ENCODE measurements at places on chromosomes 5 and 9.

DNA sequence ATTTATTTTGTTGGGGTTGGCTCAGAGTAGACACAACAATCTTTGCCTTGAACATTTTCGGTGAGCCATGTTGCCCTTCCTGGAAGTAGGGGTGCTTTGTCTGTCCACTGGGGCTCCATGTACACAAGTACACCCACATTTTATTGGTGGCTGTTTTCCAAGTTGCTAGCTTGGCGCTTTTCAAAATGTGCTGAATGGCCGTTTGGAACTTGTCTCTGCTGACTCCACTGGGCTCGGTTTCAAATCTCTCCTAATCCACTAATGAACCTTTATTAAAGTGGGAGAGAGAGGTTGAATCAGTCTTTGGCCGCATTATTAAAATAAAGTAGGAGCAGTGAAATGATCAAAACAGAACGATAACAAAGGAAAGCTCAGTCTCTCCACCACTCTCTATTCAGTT lies 64.6 kb upstream of the TAF11L2 start:
- no peaks in the 10 kb centered on the region for H3K36me3 ChIP-seq
- no peaks in the 10 kb centered on the region for H3K27me3 ChIP-seq
- DNase-seq = no peak
- no peak overlapping the region for H3K4me3 ChIP-seq

- no peaks in the 10 kb centered on the region for H3K36me3 ChIP-seq
- H3K4me1 ChIP-seq = no peaks in the 10 kb centered on the region
- H3K27me3 ChIP-seq = no peaks in the 10 kb centered on the region
- no peak overlapping the region for H3K4me3 ChIP-seq
- no peak for DNase-seq
Observed at GRCh38 chr5:82306151-82306550, 28.0 kb upstream of the RPS23 start.

DNA sequence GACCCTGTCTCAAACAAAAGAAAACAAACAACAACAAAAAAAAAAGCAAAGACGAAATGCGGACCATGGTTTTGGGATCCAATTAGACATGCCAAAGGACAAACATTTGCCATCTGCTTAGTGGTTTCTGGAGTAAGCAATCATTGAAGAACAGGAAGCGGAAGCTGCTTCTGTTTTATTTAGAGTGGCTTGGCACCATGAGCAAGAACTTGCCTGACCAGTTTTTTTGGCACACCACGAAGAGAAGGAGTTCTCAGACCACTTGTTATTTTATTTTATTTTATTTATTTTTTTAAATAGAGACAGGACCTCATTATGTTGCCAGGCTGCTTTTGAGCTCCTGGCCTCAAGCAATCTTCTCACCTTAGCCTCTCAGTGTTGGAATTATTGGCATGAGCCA lies 17.0 kb downstream of the BTF3 start:
- no peak overlapping the region for H3K27ac ChIP-seq
- no peaks in the 10 kb centered on the region for H3K27me3 ChIP-seq
- no peak overlapping the region for H3K4me3 ChIP-seq
- no peaks in the 10 kb centered on the region for H3K36me3 ChIP-seq
- no peak for DNase-seq

DNA sequence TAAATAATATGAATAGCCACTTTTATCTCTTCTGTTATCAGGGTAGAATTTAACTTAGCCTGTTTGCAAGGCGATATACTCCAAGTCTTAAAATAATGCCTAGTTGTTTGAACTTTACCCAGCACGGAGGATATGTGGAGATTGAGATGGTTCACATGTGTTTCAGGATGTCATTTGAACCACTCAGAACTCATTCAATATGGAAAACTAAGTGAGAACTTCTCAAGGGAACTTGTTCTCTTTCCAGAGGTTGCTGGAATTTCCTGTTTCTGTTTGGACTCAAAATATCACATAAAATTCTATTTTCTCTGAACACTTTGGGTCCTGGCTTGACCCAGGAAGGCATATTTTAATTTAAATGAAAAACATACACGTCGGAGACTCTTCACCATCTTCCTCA lies 139.1 kb upstream of the MYO10 start:
- no peaks in the 10 kb centered on the region for H3K36me3 ChIP-seq
- H3K4me1 ChIP-seq = no peaks in the 10 kb centered on the region
- H3K27ac ChIP-seq = no peak overlapping the region
- H3K27me3 ChIP-seq = no peaks in the 10 kb centered on the region
- no peak for DNase-seq

- H3K36me3 ChIP-seq = peaks cover 4% of the 10 kb centered on the region
- no peaks in the 10 kb centered on the region for H3K27me3 ChIP-seq
- H3K4me1 ChIP-seq = no peaks in the 10 kb centered on the region
- no peak overlapping the region for H3K27ac ChIP-seq
- no peak overlapping the region for H3K4me3 ChIP-seq
- DNase-seq = no peak
Observed at GRCh38 chr9:133404454-133405002, 13.3 kb downstream of the REXO4 start.

GRCh38 chr5:10409504-10409903 lies 32.2 kb upstream of the ROPN1L start:
- DNase-seq = no peak
- H3K4me3 ChIP-seq = no peak overlapping the region
- no peaks in the 10 kb centered on the region for H3K4me1 ChIP-seq
- no peak overlapping the region for H3K27ac ChIP-seq
- peaks cover 12% of the 10 kb centered on the region for H3K36me3 ChIP-seq
- no peaks in the 10 kb centered on the region for H3K27me3 ChIP-seq

GRCh38 chr5:14202462-14202861 lies 59.3 kb downstream of the TRIO start:
- no peaks in the 10 kb centered on the region for H3K4me1 ChIP-seq
- H3K36me3 ChIP-seq = no peaks in the 10 kb centered on the region
- no peak for DNase-seq
- no peaks in the 10 kb centered on the region for H3K27me3 ChIP-seq

DNA sequence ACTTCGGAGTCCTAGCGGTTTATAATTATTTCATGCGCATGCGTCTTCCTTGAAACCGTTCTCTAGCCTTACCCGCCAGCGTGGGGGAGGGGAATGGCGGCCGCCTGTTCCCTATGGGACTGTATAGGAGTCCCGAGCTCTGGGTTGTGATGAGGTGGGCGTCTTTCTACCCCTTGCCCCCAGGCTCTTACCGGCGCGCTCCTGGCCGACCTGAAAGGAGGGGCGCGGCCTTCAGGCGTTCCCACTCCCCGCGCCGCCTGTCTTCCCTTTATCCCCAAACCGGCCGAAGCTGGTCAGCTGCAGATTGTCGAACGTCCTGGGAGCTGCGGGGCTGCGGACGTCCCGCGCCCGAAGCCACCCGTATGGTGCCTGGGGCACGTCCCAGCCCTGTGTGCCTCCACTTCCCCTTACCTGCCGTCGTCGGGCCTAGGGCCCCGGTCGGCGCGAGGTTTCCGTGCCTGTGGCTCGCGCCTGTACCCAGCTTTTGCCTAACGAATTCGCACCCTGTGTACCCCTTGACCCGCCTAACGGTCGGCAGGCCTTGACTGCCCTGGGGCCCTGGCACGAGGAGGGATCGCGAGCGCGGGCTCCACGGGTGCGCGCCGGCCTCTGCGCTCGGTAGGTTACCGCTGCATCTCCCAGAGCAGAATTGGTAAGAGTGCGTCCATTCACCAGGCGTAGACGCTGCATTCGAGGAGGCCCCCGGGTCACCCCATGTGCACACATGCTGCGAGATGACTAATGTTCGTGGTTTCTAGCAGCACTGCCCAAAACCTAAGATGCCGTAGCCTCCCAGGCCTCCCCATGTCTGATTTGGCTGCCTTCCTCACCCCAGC lies 653 bp upstream of the HNRNPH1 start:
- H3K4me3 ChIP-seq = peak overlapping the region; percentile 95
- H3K36me3 ChIP-seq = peaks cover 31% of the 10 kb centered on the region
- peak overlapping the region; percentile 100 for H3K27ac ChIP-seq
- H3K27me3 ChIP-seq = no peaks in the 10 kb centered on the region
- H3K4me1 ChIP-seq = no peaks in the 10 kb centered on the region
- DNase-seq = peak; percentile 47

DNA sequence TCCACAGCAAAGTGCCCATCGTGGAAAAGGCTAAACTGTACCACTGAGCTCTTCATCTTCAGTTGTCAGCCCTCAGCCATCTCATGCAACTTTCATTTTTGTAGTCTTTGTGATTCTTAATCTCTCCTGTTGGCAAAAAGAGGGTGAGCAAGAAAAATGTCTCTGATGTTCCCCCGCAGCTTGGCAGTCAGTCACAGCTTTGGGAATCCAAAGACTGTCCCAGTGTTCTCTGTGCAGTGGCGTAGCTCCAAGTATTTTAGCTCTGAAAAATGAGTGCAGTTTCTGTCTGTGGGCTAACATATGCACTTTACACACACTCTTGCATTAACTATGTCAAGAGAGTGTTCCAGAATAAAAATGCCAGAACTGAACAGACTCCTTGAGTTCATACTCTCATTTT lies 372.2 kb downstream of the TMEM232 start:
- no peaks in the 10 kb centered on the region for H3K4me1 ChIP-seq
- H3K4me3 ChIP-seq = no peak overlapping the region
- no peak for DNase-seq
- H3K36me3 ChIP-seq = no peaks in the 10 kb centered on the region

DNA sequence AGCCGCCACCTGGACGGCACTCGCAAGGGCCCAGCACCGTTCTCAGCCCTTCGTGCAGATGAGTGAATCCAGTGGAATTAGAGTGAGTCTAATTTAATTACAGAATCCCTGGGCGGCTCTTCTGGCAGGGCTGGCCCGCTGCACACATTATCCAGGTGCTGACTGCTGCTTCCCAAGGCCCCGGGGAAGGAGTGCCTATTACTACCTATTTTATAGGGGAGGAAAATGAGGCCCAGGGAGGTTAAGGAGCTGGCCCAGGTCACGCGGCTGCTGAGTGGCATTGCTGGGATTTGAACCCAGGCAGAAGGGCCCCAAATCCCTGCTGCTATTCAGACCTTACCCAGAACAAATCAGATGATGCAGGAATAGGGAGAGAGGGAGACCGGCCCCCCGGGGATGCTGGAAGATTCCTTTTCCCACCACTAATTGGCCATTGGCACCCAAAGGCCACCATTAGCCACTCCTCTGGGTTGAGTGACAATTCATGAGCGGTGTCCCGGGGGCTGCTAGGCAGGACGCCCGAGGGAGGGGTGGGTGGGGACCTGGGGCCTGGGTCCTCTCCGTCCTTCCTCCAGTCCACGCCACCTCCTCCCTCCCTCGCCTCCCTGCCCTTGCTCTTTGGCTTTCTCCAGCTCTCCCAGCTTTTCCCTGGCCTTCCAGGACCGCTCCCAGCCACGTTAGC lies 10.3 kb upstream of the QRFP start:
- H3K4me3 ChIP-seq = no peak overlapping the region
- H3K4me1 ChIP-seq = no peaks in the 10 kb centered on the region
- no peak overlapping the region for H3K27ac ChIP-seq
- H3K27me3 ChIP-seq = no peaks in the 10 kb centered on the region
- no peaks in the 10 kb centered on the region for H3K36me3 ChIP-seq

GRCh38 chr5:10018201-10019069 lies 231.3 kb downstream of the ATPSCKMT start:
- DNase-seq = no peak
- H3K36me3 ChIP-seq = no peaks in the 10 kb centered on the region
- H3K4me1 ChIP-seq = no peaks in the 10 kb centered on the region
- no peak overlapping the region for H3K4me3 ChIP-seq

- no peak overlapping the region for H3K27ac ChIP-seq
- H3K4me3 ChIP-seq = no peak overlapping the region
Observed at GRCh38 chr9:127754099-127755060, 19.3 kb upstream of the TOR2A start.

GRCh38 chr5:78063495-78063894 lies 231.0 kb downstream of the AP3B1 start:
- H3K27ac ChIP-seq = no peak overlapping the region
- no peak overlapping the region for H3K4me3 ChIP-seq
- DNase-seq = no peak
- no peaks in the 10 kb centered on the region for H3K36me3 ChIP-seq

- H3K4me3 ChIP-seq = no peak overlapping the region
- H3K36me3 ChIP-seq = no peaks in the 10 kb centered on the region
- H3K4me1 ChIP-seq = no peaks in the 10 kb centered on the region
- no peak for DNase-seq
Observed at GRCh38 chr5:137836997-137837396, 30.7 kb upstream of the MYOT start.

DNA sequence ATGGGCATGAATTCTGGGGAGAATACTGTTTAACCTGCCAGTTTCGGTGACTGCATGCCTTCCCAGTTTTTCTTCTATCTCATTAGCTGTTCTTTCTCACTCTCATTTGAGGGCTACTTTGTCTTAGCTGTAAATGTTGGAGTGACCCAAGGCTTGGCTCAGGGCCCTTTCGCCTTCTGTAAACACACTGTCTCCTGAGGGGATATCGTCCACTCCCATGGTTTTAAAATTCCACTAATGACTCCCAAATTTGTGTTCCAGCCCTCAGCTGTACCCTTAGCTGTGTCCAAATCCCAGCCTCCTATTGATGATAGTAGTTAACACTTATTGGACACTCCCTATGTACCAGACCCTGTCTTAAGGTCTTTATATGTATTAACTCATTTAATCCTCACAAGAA lies 14.1 kb upstream of the RNF145 start:
- no peaks in the 10 kb centered on the region for H3K36me3 ChIP-seq
- H3K4me1 ChIP-seq = no peaks in the 10 kb centered on the region
- no peak overlapping the region for H3K27ac ChIP-seq
- no peaks in the 10 kb centered on the region for H3K27me3 ChIP-seq
- DNase-seq = no peak

- H3K27me3 ChIP-seq = no peaks in the 10 kb centered on the region
- no peak overlapping the region for H3K27ac ChIP-seq
- H3K4me3 ChIP-seq = no peak overlapping the region
Observed at GRCh38 chr9:96350866-96351265, 32.6 kb downstream of the SLC35D2 start.

- no peaks in the 10 kb centered on the region for H3K4me1 ChIP-seq
- H3K36me3 ChIP-seq = no peaks in the 10 kb centered on the region
- no peaks in the 10 kb centered on the region for H3K27me3 ChIP-seq
- no peak overlapping the region for H3K4me3 ChIP-seq
- H3K27ac ChIP-seq = no peak overlapping the region
Observed at GRCh38 chr5:142422429-142422828, 97.6 kb upstream of the SPRY4 start.

DNA sequence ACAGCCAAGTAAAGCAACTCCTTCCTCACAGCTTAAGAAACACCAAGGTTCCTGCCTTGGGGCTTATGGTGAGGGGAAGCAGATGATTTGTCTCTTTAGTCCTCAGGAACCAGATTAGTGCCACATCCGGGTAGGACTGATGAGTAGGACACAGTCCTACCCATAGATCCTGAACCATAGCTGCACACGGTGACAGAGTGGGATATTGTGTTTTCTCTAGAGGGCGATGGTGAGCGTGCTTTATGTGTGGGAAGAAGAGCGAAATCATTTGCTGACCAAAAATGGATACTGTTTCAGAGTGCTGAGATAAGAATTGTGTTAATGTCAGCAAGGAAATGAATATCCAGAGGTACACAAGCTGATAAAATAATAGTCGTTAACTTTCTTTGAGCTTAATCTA lies 209.0 kb upstream of the FBXL7 start:
- DNase-seq = no peak
- no peak overlapping the region for H3K4me3 ChIP-seq
- no peaks in the 10 kb centered on the region for H3K27me3 ChIP-seq
- peaks cover 6% of the 10 kb centered on the region for H3K4me1 ChIP-seq
